COLO829 (cell line): ENCODE measurements at places on chromosomes 6 and 20.
A peak's percentile ranks its signal among the peaks of the same experiment; 100 is the strongest.

GRCh38 chr6:131362070-131362469 is 211.0 kb upstream of the ARG1 start:
- DNase-seq = no peak

- no peak for DNase-seq
Measured at GRCh38 chr6:44194326-44194725, 22.4 kb upstream of the MYMX start.

GRCh38 chr20:18005990-18006364 is 37.2 kb downstream of the MGME1 start:
- DNase-seq = no peak

DNA sequence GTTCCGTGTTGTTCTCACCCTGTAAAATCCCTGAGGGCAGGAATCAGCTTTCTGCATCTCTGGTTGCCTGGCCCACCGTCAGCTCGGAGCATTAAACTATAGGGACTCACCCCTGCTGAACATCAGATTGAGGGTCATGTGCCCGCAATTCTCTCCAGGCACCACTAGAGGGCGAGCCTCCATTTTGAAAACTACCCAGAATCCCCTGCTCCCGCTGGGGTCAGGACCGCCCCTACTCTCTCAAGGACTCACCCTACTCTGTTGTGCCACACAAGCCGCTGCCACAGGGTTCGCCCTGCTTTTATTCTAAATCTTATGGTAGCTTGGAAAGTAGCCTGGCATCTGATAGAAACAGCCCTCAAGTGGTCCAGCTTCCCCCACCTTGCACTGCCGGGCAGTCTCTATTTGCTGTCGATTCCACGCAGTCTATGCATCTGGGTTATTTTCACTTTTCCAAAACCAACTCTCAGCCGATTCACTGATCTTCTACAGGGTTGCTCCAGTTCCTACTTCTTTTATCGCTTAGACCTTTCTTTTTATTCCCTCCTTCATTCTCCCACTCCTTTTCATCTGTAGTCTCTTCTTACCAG is 244.1 kb upstream of the QKI start:
- peak; percentile 13 for DNase-seq
